ENCODE measurements at places on chromosomes 5 and 9.

- no peak for DNase-seq
Measured at GRCh38 chr5:133321833-133322420, 270.1 kb downstream of the HSPA4 start.

- DNase-seq, result no peak
Measured at GRCh38 chr5:145925353-145925752, 11.0 kb upstream of the SH3RF2 start.

GRCh38 chr5:171226096-171226754 lies 82.8 kb upstream of the TLX3 start:
- no peak for DNase-seq

GRCh38 chr9:69246629-69247028 lies 72.6 kb downstream of the TJP2 start:
- no peak for DNase-seq

- no peak for DNase-seq
Measured at GRCh38 chr5:81428446-81428845, 34.5 kb upstream of the ACOT12 start.

DNA sequence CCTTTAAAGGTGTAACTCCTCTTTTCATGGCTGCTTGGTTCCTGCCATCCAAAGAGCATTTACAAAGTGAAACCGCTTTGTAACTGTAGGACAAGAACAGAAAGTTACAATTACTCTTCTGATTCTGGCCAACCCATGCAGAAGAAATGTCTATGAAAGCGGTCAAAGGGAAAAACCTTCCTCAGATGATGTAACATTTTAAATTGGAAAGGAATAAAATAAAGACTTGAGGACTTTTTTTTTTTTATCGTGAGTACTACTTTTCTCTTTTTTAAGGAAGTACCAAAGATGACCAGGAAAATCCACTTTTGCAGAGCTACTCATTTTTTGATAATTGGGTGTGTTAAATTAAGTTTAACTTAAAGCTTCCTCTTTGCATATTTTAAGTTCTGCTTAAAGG lies 13.0 kb upstream of the C9orf72 start:
- DNase-seq, result no peak

DNA sequence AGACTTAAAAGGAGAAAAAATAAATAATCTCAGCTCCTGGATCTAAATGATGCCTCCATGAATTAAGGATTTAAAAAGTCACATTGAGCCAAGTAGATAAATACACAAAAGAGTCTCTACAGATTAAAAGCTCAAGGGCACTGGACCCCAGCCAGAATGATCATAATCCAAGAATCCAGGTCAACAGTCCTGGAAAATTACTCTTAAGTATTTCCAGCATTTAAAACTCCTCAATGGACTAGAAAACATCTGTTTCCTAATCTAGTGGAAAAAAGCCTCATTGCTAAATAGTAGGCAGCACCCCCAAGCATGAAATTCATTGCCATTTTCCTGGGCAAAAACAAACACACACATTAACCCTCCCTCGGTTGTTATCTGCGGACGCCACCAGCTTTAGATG lies 96.8 kb downstream of the FRMD3 start:
- DNase-seq, result no peak

GRCh38 chr5:91443761-91444467 lies 60.8 kb upstream of the ARRDC3 start:
- no peak for DNase-seq

DNA sequence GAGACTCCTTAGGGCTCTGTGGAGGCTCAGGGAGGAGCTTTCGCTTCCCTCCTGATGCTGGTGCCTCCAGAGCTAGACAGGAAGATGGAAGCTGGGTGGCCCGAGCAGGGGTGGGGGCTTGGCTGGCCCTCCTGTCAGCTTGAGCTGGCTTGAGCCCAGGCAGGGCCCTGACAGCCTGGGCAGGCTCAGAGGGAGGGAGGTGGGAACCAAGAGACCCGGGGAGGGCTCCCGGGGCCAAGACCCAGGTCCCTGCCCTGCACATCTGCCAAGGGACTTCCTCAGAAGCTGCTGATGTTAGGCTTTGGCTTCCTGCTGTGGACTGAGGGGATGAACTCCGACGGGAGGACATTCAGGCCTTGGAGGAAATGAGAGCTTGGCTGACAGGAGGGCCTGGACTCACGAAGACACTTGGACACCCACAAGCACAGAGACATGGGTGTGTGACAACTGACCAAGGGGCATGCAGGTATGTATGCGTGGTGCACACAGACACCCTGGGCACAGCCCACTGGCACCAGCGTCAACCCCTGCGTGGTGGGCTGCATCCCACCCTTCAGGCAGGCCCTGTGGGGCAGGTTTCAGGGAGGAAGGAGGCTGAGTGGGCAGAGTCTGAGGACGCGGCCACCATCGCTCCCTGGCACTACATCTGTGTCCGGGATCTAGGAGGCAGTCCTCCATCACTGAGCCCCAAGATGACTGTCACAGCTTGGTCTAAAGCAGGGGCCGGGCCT lies 1.7 kb upstream of the LTC4S start:
- DNase-seq, result no peak

GRCh38 chr9:98002808-98003207 lies 19.7 kb downstream of the ANP32B start:
- no peak for DNase-seq

DNA sequence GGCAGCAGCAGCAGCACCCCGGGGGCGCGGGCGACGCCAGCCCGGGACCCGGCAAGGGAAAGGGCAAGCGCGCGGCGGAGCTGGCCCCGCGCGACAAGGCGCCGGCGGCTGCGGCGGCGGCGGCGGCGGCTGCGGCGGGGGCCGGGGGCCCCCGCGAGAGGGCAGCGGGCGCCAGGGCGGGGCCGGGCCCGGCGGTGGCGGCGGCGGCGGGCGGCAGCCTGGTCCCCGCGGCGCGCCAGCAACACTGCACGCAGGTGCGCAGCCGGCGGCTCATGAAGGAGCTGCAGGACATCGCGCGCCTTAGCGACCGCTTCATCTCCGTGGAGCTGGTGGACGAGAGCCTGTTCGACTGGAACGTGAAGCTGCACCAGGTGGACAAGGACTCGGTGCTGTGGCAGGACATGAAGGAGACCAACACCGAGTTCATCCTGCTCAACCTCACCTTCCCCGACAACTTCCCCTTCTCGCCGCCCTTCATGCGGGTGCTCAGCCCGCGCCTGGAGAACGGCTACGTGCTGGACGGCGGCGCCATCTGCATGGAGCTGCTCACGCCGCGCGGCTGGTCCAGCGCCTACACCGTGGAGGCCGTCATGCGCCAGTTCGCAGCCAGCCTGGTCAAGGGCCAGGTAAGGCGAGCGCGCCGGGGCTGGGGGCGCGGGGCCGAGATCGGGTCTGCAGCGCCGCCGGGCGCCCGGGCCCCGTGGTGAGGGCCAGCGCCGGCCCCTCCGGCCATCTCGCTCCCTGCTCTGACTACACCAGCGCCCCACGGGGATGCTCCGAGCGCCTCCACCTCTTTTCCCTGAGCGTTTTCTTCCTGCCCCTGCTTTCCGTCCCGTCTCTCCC lies at the start of gene UBE2QL1:
Gene UBE2QL1, plus strand, starts transcription at position 238 of the 843 bp plus-strand sequence. Its CDS starts 35 bp downstream, at position 273.
- DNase-seq, result peak; percentile 52

DNA sequence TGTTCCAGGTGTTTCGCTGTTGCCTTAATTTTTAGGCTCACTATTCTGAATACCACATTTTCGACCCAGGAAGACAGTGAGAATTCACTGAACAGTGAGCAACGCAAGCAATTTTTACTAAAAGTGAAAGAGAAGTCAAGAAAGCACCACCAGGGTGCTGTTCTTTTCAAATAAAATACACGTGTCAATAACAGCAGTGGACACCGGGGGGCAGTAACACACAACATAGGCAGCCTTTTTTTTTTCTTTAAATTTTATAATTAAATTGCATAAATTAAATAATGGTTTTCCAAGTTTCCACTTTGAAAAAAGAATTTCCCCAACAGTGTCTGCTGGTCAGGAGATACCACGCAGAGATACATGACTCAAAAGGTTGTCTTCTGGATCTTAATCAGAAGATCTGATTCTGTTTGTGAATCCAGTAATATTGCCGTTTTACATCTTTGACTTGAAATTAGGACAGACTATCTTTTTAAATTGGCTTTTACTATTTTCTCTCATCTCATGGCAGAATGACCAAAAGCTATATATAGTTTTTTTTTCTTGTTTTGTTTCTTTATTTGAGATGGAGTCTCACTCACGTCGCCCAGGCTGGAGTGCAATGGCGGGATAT lies 47.1 kb upstream of the SH3GL2 start:
- peak; percentile 11 for DNase-seq

- no peak for DNase-seq
Measured at GRCh38 chr5:167777746-167778145, 513.7 kb upstream of the WWC1 start.

- DNase-seq, result no peak
Measured at GRCh38 chr9:92558612-92559374, 23.0 kb upstream of the ECM2 start.

- no peak for DNase-seq
Measured at GRCh38 chr9:130981002-130981755, 27.8 kb upstream of the LAMC3 start.

DNA sequence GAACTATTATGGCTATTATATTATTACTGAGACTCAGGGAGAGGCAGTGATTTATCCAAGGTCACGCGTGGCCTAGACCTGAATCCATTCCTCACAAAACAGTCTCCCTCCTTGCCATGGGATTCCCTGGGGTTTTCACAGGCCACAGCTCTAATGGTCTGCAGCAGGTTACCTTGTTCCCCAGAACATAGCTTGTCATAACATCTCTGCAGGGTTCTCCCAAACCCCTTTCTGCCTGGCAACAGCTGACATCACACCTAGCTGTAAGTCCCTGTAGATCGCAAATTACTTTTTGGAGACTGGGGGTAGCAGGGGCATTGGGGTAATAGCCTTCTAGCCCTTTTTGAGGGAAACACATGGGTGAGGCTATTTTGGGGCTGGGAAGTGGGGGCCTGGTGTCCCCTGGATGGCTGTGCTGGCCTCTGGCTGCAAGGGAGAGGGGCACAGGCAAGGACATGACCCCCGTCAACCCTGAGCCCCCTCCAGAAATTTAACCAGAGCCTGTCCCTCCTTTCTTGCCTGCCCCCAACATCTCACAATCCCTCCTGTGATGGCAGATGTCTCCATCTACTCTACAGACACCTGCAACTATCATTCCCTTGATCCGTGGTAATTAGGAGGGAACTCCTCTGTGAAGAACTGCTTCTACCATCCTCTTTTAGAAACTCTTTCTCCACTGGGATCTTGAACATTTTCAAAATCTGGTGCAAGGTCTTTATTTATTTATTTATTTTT lies 1.3 kb downstream of the CD74 start:
- no peak for DNase-seq

- no peak for DNase-seq
Measured at GRCh38 chr9:72527801-72528195, 6.4 kb downstream of the TMC1 start.

Measured in GM12891 (cell line).